GM06990 (cell line): ENCODE measurements at places on chromosomes 5 and 9.

DNA sequence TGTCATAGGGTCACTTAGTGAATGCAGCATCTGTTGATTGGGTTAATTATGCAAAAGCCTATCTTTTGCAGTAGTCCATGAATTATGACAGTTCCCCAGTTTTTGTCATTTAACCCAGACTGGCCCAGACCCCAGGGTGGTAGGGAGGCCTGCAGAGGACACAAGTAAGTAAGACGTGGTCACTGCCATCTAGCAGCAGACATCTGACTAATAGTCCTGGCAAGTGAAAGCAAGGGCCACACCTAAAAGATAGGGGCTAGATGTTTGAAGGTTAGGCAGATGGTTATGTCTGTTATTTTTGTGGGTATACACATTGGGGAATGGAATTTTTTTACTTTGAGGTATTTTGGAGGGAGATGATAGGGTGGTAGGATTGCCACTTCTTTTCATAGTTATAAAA lies 48.0 kb downstream of the RAB14 start:
- DNase-seq = no peak

DNA sequence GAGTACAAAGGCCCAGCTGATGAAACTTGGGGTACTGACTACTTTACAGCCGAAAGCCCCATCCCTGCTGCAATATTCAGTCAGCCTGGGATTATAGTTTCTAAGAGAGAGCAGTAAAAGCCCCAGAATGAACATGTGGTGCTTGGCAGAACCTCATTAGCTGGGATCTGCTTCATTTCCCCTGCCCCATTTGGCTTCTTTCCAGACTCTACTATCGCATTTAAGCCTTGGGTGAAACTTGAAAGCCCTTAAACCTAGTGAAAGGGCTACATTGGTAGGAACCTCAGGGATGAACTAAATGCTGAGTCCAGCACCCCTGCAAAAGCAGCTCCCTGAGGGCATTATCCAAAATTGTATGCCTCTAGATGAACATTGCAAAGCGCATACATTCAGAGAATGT lies 631.1 kb downstream of the ACTL7B start:
- DNase-seq = no peak

DNA sequence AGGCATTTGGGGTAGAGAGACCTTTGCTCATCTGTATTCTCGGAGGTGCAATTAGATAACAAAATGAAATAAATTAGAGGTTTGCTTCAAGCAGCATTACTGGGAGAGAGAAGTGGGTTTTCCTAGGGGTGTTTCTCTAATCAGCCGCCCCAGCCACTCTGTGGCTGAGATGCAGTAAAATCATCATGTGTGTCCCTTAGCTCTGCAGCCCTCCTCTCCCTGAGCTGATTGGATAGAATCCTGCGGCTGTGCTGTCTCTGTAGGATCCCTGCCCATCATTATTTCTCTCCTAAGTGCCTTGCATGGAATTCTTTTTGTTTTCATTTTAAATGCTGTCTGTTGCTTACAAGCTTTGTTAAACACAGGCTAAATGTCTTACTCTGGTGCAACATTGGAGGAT lies 171.4 kb downstream of the SH3GL2 start:
- no peak for DNase-seq

DNA sequence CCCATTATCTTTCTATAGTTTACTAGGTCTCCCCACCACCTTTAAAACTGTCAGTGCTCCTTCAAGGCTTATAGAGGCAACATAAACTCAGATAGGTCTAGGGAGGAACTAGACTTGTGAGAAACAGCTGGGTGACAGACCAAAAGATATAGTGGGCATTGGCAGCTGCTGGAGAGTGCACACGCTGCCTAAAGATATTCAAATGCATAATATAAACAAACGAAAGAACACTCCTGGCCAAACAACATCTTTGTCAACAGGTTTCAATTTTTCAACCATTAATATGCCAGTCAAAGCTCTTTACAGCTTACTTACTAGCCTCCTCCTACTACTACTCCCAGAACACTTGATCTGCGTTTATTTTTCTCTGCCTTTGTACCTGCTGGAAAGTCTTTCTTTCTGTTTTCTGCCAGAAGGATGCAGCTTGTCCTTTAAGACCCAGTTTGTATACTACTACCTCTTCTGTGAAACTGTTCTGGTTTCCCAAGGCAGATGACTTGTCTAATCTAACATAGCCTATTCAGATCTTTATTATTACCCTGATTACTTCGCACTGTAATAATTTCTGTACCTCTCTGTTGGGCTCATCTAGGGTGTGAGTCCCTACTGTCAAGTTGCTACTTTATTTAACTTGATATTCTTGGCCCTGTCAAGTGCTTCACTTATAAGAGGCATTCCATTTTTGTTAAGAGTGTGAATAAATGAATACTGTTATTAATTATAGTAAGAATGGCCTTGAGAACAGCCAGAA lies 14.3 kb downstream of the KDM3B start:
- no peak for DNase-seq

DNA sequence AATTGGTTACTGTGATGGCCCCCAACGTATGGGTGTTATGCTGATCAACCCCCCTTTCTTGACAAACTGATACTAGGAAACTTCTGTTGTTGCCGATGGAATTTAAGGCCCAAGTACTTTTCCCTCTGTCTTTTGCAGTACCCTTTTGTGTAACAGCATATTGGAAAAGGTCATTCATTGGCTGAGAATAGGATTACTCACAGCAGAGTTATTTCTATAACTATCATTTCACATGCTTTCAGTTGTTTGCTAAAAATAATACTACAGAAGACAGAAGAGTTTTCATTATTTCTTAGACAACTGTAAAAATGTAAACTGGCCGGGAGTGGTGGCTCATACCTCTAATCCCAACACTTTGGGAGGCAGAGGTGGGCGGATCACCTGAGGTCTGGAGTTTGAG lies 329.5 kb downstream of the KIAA0825 start:
- DNase-seq = no peak

DNA sequence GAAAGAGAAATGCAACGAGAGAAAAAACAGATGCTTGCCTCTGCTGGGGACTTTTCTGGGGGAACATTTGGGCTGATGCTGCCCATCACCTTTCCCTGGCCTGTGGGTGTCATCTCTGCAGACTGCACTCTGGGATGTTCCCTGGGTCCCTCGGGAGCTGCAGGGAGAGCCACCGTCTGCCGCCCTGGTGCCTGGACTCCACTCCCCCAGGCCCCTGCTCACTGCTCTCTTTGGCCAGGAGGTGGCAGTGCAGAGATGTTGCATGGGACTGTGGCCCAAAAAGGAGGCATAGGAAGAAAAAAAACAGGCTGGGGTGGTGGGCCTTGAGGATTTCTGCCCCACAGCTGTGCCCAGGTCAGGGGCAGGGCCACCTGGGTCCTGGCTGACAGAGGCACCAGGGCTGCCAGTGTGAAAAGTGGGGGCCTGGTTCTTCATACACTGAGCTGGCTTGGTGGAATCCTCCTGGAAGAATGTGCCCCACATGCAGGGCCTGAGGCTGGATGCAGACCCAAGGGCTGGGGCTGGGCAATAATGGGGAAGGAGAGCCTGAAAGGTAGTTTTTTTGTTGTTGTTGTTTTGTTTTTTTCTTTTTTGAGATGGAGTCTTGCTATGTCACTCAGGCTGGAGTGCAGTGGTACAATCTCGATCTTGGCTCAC lies 353.6 kb downstream of the SLIT3 start:
- peak; percentile 17 for DNase-seq

DNA sequence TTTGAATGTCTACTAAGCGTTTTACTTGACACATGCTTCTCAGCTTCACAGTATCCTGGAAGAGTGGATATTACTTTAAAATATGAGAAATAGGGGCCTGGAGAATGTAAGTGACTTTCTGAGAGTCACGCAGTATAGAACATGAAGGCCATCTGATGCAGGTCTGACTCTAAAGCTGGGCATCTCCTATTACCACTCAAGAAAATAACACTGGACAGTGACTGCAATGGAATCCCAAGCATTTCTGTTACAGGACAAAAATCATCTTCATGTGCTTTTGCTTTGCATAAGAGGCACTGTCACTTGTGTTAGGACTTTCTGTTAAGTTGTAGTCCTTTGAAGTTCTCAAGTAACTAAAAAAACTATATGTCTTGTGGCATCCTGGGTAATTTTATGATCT lies 335.5 kb downstream of the FBXL7 start:
- DNase-seq = no peak

GRCh38 chr5:82164176-82164976 lies 113.8 kb downstream of the RPS23 start:
- no peak for DNase-seq

GRCh38 chr9:78821126-78821822 lies 524.3 kb downstream of the PSAT1 start:
- DNase-seq = no peak

- no peak for DNase-seq
These were observed 137.4 kb downstream of the DAB2IP start for GRCh38 chr9:121788686-121789366.
